GM12878 (cell line): ENCODE measurements at places on chromosomes 4 and X. TPM values are rescaled to one million over a fixed set of nuclear protein-coding genes. Genes with fewer than 3 reads are reported as not detected.

GRCh38 chr4:38510201-38510600, 153.8 kb upstream of the KLF3 start:
- H3K4me3 ChIP-seq = no peak overlapping the region
- no peaks in the 10 kb centered on the region for H3K36me3 ChIP-seq
- DNase-seq = no peak
- H3K27me3 ChIP-seq = no peaks in the 10 kb centered on the region
- H3K4me1 ChIP-seq = peaks cover 26% of the 10 kb centered on the region

The RAI2 gene
- not detected in 2 replicates for total RNA-seq

- no peak for DNase-seq
- no peaks in the 10 kb centered on the region for H3K4me1 ChIP-seq
- no peak overlapping the region for H3K4me3 ChIP-seq
- H3K27ac ChIP-seq = no peak overlapping the region
Measured at GRCh38 chr4:138455097-138455496, 212.9 kb upstream of the SLC7A11 start.

GRCh38 chr4:2643555-2643954, 107.1 kb downstream of the FAM193A start:
- DNase-seq = no peak
- H3K4me1 ChIP-seq = no peaks in the 10 kb centered on the region
- H3K4me3 ChIP-seq = no peak overlapping the region

- DNase-seq = no peak
- no peaks in the 10 kb centered on the region for H3K27me3 ChIP-seq
- H3K27ac ChIP-seq = no peak overlapping the region
- H3K4me1 ChIP-seq = no peaks in the 10 kb centered on the region
Measured at GRCh38 chr4:169566021-169566818, 46.2 kb downstream of the NEK1 start.

GRCh38 chrX:110519906-110520452, 161.3 kb downstream of the RTL9 start:
- H3K27me3 ChIP-seq = no peaks in the 10 kb centered on the region
- no peak for DNase-seq
- no peaks in the 10 kb centered on the region for H3K4me1 ChIP-seq
- no peaks in the 10 kb centered on the region for H3K36me3 ChIP-seq

The EIF4E gene
- total RNA-seq = 104 and 119 TPM in 2 replicates

- no peaks in the 10 kb centered on the region for H3K27me3 ChIP-seq
- DNase-seq = no peak
- peaks cover 10% of the 10 kb centered on the region for H3K4me1 ChIP-seq
Measured at GRCh38 chr4:159370286-159370685, 267.4 kb downstream of the RAPGEF2 start.

- no peaks in the 10 kb centered on the region for H3K4me1 ChIP-seq
- no peaks in the 10 kb centered on the region for H3K36me3 ChIP-seq
- peak; percentile 5 for DNase-seq
- no peak overlapping the region for H3K27ac ChIP-seq
Measured at GRCh38 chr4:24488399-24489164, 95.8 kb downstream of the DHX15 start.

- H3K27ac ChIP-seq = no peak overlapping the region
- H3K4me1 ChIP-seq = no peaks in the 10 kb centered on the region
- no peaks in the 10 kb centered on the region for H3K36me3 ChIP-seq
- H3K4me3 ChIP-seq = no peak overlapping the region
- no peak for DNase-seq
Measured at GRCh38 chrX:21490341-21490740, 116.1 kb downstream of the CNKSR2 start.

DNA sequence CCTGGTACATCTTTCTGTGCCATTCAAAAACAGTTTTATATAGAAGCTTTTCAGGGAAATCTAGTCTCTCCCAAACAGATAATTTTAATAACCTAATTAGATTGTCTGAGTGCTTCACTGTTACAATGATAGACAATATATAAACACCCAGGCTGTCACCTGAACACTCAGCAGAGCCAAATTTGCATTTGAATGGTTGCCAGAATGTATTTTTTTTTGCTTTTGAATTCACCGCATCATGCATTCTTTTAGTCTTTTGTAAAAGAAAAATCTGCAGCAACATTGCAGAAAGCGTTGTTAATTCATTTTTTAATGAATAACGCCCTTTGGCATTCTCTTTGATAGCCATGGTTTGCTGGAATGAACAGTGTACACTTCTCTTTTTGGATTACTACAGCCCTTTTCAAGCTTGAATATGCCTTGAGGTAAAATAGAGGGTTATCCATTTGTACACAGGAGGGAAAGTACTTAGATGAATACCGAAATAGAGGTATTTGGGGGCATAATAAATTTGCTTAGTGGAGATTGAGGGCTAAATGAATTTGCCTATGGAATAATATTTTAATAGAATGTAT, 175.0 kb upstream of the EPHA5 start:
- H3K4me1 ChIP-seq = no peaks in the 10 kb centered on the region
- no peak overlapping the region for H3K27ac ChIP-seq
- no peak overlapping the region for H3K4me3 ChIP-seq
- no peak for DNase-seq
- H3K36me3 ChIP-seq = no peaks in the 10 kb centered on the region

The HTN3 gene
- total RNA-seq = not detected in 2 replicates

GRCh38 chr4:148770848-148771247, 328.6 kb upstream of the NR3C2 start:
- H3K4me3 ChIP-seq = no peak overlapping the region
- no peaks in the 10 kb centered on the region for H3K4me1 ChIP-seq
- no peaks in the 10 kb centered on the region for H3K36me3 ChIP-seq
- no peaks in the 10 kb centered on the region for H3K27me3 ChIP-seq

The NR3C2 gene
- total RNA-seq = 0.05 and 0.10 TPM in 2 replicates

- H3K36me3 ChIP-seq = no peaks in the 10 kb centered on the region; the same call in none of the 2 replicates
- no peaks in the 10 kb centered on the region for H3K4me1 ChIP-seq
- DNase-seq = no peak
Measured at GRCh38 chr4:102819588-102820365, 7.6 kb downstream of the UBE2D3 start.

The CLDN34 gene
- total RNA-seq = not detected in 2 replicates

GRCh38 chr4:40369437-40370274, 34.5 kb downstream of the CHRNA9 start:
- no peak overlapping the region for H3K4me3 ChIP-seq
- no peaks in the 10 kb centered on the region for H3K36me3 ChIP-seq
- no peaks in the 10 kb centered on the region for H3K27me3 ChIP-seq

The ADRA2C gene
- 0.11 and 0.15 TPM in 2 replicates for total RNA-seq

DNA sequence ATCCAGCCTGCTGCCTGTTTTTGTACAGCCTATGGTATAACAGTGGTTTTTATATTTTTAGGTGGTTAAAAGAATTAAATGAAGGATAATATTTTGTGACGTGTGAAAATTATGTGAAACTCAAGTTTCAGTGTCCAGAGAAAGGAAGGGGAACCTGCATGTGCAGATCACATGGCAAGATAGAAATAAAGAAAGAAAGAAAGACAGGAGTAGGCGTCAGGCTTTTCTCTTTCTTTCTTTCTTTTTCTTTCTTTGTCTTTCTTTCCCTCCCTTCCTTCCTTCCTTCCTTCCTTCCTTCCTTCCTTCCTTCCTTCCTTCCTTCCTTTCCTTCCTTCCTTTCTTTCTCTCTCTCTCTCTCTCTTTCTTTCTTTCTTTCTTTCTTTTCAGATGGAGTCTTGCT, 42.0 kb upstream of the HUWE1 start:
- H3K4me3 ChIP-seq = no peak overlapping the region
- H3K27me3 ChIP-seq = no peaks in the 10 kb centered on the region
- no peaks in the 10 kb centered on the region for H3K36me3 ChIP-seq
- no peak overlapping the region for H3K27ac ChIP-seq
- DNase-seq = no peak

- no peak overlapping the region for H3K27ac ChIP-seq
- no peak for DNase-seq
- no peaks in the 10 kb centered on the region for H3K36me3 ChIP-seq
- no peak overlapping the region for H3K4me3 ChIP-seq
- H3K27me3 ChIP-seq = peaks cover 3% of the 10 kb centered on the region
Measured at GRCh38 chr4:185003596-185004351, 14.5 kb upstream of the HELT start.

The AMTN gene
- not detected in 2 replicates for total RNA-seq

The TBC1D1 gene
- 78.8 and 89.7 TPM in 2 replicates for total RNA-seq

DNA sequence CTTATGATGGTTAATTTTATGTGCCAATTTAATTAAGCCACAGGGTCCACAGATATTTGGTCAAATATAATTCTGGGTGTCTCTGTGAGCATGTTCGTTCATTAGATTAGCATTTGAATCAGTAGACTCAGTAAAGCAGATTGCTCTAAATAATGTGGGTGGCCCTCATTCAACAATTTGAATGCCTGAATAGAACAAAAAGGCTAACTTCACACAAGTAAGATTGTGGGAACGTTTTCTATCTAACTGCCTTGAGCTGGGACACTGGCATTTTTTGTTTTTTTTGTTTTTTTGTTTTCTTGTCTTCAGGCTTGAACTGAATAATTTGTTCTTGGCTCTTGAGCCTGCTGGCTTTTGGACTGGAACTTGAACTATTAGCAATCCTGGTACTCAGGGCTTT, 292.4 kb upstream of the SPANXN4 start:
- no peak overlapping the region for H3K27ac ChIP-seq
- no peaks in the 10 kb centered on the region for H3K4me1 ChIP-seq
- H3K36me3 ChIP-seq = no peaks in the 10 kb centered on the region
- H3K4me3 ChIP-seq = no peak overlapping the region

GRCh38 chr4:62952366-62952765, 1456.9 kb downstream of the TECRL start:
- no peak overlapping the region for H3K4me3 ChIP-seq
- no peak overlapping the region for H3K27ac ChIP-seq
- no peak for DNase-seq
- no peaks in the 10 kb centered on the region for H3K4me1 ChIP-seq

The RHOH gene
- 64.5 and 65.7 TPM in 2 replicates for total RNA-seq

The RBMXL3 gene
- not detected in 2 replicates for total RNA-seq
